Skeletal muscle cell (primary cell): ENCODE measurements at places on chromosomes 6 and 20.

DNA sequence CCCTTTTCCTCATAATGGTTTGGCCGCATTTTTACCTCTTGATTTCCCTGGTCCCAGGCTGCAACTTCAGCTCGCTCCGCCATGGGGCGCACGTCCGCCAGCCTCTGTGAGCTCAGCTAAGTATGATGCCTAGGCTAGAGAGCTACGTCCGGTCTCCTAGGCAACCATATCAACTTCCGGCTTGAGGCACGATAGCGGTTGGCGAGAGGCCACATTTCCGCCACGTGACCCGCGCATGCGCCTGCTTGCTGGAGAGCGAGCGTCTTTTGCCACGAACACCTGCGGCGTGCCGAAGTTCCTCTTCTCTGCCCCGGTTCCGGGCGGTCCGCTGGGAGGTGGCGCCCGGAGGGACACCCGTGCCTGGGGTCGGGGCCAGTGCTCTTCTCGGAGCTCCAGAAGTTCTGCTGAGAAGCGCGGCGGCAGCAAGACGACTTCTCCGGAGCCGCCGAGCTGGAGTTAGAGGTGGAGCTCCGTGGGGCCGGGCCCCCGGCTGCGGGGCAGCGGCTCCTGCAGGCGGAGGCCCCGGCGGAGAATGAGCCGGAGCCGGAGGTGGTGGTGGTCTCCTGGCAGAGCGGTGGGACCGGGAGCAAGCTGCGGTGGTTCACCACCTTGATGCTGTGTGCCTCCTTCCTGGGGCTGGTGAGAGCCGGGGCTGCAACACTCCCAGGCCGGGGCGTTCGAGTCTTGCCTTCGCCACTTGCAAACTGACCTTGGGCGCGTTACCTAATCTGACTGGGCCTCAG lies 172.0 kb downstream of the SLC16A10 start:
- peak; percentile 96 for DNase-seq

- DNase-seq, result no peak
These were observed 969.1 kb upstream of the DEFB115 start for GRCh38 chr20:30288346-30288745.

DNA sequence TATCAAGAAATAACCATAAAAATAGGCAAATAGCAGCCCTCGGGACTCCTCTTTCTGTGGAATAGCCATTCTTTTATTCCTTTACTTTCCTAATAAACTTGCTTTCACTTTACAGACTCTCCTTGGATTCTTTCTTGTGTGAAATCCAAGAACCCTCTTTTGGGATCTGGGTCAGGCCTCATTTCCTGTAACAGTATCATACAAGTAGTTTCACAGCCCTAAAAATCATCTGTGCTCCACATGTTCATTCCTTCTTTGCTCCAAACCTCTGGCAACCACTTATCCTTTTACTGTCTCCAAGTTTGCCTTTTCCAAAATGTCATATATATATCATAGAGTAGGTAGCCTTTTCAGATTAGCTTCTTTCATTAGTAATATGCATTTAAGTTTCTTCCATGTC lies 13.5 kb upstream of the NT5E start:
- peak; percentile 66 for DNase-seq

DNA sequence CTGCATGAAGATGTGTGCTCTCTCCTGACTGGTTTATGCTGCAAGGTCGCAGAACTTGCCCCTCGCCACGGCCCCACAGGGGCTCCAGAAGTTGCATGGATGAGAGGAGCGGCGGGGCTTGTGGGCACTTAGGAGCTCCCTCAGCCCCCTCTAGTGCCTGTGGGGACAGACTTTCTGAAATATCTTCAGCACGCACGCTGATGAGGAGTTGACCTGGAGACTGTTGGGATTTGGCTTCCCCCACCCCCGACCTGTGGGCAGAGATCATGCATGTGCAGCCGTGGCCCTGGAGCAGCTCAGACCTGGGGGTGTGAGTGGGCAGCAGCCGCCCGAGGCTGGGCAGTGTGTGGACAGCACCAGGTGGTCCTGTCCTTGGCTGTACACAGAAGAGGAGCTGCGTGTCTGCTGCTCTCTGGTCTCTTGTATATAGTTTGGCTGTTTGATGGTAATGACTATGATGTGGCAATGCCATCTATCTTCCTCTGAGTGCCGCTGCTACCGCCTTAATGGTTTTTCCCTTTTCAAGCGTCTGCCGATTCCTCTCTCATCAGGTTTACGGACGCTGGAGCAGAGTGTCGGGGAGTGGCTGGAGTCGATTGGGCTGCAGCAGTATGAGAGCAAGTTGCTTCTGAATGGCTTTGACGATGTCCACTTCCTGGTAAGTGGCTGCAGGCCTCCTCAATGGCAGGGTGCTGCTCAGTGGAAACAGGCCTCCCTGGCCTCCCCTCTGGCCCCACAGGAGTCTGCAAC lies 81.4 kb downstream of the TCP11 start:
- no peak for DNase-seq

- no peak for DNase-seq
These were observed 61.0 kb downstream of the TCP11 start for GRCh38 chr6:35080016-35080680.

- DNase-seq, result no peak
These were observed 203.4 kb downstream of the TTLL2 start for GRCh38 chr6:167528239-167528638.

- DNase-seq, result no peak
These were observed 41.8 kb downstream of the TIAM2 start for GRCh38 chr6:155036907-155037306.

DNA sequence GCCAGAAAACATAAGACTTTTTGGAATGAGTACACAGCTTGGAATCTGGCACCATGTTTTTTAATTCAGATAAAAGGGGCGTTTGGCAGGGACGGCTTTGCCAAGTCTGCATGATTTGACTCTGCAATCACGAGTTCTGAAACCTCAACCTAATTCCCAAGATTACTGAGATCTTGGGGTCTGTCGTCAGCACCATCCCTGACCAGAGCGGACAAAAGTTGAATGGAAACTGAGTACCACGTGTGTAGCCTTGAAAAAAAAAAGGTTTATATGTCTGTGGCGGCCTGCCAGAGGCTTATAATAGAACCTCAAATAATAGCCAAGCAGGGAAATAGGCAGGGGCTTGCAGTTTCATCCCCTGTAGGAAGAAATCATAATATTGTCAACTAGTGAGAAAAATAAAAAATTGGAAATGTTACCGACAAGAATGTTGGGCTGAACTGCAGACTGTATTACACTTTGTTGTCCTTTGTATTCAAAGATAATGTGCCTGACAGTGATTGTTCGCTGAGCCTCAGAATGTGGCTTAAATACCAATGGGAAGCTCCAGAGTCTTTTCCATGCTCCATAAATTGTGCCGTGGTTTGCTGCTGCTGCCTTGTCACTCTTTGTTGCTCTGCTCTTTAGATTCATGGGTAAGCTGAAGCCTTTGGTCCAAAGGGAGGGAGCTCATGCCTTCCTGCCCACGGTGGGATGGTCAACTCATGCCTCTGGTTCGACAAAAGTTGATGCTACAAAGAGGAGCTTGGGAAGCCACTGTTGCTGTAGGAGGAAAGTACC lies 118.8 kb upstream of the ARID1B start:
- peak; percentile 80 for DNase-seq

- no peak for DNase-seq
These were observed 607.1 kb downstream of the COL12A1 start for GRCh38 chr6:74598462-74599393.

GRCh38 chr20:56249956-56250355 lies 1.4 kb downstream of the MC3R start:
- no peak for DNase-seq

DNA sequence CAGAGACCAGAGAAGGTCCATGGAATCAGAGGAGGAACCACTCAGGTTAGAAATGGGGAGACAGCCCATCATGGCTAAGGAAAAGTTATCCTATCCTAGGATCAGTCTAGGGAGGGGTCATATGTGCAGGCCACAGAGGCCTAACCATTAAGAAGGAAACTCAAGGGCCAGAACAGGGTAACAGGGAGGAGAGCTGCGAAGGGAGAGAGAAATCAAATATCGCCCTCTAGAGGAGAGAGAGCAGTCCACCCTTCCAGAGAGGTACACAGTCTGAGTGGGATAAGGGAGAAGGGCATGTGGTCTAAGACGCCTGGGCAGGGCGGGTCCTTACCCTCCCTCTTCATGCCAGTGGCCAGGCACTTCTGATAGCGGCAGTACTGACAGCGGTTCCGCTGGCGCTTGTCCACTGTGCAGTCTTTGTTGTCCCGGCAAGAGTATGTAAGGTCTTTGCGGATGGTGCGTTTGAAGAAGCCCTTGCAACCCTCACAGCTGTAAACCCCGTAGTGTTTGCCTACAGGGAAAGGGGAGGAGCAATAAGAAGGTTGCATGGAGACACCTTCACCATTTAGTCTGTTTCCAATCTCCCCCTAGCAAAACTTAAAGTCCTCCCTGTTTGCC lies 2.9 kb downstream of the RXRB start:
- DNase-seq, result no peak

- no peak for DNase-seq
These were observed 188.2 kb downstream of the CDKAL1 start for GRCh38 chr6:20722455-20722854.

GRCh38 chr6:87705070-87705691 lies 3.1 kb upstream of the AKIRIN2 start:
- DNase-seq, result no peak

DNA sequence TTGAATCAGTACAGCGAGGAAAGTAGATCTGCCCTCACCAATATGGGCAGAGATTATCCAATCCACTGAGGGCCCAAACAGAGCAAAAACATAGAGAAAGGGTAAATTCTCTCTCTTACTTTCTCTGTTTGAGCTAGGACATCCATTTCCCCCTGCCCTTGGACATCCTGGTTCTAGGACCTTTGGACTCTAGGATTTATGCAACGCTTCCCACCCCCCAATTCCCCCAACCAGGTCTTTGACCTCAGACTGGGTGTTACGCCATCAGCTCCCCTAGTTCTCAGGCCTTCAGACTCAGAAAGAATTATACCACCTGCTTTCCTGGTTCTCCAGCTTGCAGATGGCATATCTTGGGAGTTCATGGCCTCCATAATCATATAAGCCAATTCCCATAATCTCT lies 10.2 kb upstream of the B3GAT2 start:
- no peak for DNase-seq

- no peak for DNase-seq
These were observed 3.0 kb downstream of the ENPP3 start for GRCh38 chr6:131640100-131640499.

DNA sequence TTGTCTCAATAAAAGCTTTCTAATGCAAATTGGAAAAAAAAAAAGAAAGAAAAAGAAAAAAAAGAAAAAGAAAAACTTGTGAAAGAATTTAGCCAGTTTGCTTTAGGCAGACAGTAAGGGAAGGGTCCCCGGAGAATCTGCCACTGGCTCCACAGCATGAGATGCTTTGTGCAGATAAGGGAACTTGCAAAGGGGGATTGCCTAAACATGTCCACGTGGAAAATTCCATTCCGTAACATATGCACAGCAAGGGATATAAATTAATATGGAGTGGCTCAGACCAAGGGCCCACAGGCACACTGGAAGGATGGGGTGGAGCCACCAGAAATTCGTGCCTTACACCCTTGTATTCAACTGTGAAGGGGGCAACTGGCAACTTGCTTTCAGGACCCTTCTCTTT lies 45.4 kb downstream of the MKKS start:
- DNase-seq, result no peak

GRCh38 chr6:33716890-33717632 lies 5.6 kb upstream of the UQCC2 start:
- no peak for DNase-seq

DNA sequence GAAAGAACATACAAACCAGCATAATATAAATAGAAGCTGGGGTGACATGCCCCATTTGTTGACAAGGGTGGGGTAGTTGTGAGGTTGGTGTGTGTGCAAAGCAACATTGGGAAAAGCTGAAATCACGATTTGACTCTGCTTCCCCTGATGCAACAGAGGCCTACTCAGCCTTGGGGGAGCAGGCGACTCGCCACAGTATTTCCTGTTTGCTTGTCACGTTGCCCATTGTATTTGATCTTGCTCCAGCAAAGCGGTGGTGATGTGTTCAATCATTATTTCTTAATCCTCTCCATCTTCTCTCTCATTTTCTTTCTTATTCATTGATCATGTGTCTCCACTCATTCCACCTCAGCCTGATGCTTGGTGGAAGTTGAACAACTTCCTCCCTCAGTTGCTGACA lies 165.8 kb upstream of the CITED2 start:
- DNase-seq, result peak; percentile 72

- no peak for DNase-seq
These were observed 250.8 kb upstream of the RNF24 start for GRCh38 chr20:4266183-4266582.

GRCh38 chr6:93927731-93928130 lies 508.4 kb upstream of the EPHA7 start:
- DNase-seq, result no peak
